GM12892 (cell line): ENCODE measurements at places on chromosomes 7 and 10.

GRCh38 chr10:36606234-36606839, 519.1 kb upstream of the ANKRD30A start:
- no peak for DNase-seq

DNA sequence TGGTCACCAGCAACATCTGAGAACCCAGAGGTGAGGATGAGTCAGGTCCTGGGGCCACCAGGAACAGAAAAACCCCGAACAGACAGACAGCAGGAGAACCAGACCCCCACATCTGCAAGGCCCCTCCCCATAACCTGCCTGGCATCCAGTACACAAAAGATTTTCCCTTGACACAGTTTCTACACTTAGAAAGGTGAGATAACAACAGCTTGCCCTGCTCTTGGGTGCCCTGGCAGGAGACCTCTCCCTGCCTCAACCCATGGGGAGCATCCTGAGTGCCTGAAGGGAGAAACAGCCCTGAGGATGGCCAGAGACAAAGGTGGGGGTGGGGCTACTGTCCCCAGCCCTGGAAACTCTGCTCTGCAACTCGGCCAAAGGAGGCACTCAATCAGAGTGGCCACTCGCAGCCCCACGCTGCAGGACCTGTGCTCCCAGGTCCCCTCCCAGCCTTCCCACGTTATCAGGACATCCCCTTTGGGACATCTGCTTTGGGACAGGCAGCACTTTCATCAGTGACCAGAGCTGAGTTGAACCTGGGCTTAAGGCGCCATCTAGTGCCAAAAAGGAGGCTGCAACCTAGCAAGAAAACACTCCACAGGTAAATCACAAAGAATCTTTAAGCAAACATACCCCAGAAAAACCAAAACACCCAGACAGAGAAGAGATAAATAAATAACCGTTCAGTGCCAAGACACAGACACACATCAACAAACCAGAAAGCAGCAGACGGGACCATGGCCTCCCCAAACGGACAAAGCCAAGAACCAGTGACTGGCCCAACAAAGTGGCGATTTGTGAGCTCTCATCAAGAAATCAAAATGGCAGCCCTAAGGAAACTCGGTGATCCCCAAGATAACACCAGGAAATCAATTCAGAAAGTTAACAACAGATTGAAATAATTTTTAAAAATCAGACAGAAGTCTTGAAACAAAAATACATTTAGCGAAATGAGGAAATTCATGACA, 233.7 kb downstream of the PTPRN2 start:
- no peak for DNase-seq

DNA sequence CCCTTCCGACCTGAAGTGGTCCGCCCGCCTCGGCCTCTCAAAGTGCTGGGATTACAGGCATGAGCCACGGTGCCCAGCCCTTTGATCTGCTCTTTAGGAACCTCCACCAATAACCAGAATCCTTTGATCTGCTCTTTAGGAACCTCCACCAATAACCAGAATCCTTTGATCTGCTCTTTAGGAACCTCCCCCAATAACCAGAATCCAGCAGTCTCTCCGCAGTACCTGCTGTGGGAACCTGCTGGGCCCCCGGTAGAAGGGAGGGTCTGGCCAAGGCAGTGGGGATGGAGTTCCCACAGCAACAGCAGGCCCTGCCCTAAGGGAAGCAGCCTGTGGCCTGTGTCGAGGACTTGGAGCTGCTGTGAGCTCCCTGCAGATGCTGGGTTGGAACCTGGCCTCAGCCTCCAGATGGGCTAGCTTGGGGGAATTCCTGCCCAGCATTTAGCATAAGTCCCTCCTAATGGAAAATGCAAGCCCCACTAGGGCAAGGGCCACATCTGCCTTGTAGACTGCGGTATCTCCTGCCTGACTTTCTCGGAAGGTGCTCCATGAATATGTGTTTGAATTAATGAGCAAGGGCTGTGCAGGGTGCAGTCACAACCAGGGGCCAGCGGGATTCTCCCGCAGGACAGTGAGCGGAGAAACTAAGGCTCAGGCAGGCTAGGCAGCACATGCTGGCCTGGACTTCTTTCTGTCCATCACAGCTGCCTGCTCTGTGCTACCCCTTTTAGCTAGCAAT, 165.8 kb downstream of the UBE2H start:
- no peak for DNase-seq

DNA sequence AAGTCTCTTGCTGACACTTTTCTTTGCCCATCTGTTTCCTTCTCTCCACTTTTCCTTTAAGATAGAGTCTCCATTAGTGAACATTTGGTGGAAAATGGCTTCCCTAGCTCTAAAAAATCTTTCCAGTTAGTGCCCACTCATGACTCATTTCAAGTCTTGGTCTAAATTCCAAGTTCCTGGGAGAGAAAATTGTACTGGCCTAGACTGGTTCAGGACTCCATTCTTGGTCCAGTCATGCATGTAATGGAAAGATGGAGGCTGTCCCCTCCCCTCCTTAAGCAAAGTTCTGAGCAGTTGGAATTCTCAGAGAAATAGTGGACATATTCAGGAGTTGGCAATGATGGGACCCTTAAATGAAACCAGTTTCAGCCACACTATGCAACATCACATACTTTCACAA, 3.8 kb upstream of the ALDH18A1 start:
- no peak for DNase-seq

GRCh38 chr7:22060197-22060596, 114.5 kb upstream of the CDCA7L start:
- no peak for DNase-seq

GRCh38 chr10:130958981-130959751, 352.4 kb downstream of the TCERG1L start:
- DNase-seq: no peak

DNA sequence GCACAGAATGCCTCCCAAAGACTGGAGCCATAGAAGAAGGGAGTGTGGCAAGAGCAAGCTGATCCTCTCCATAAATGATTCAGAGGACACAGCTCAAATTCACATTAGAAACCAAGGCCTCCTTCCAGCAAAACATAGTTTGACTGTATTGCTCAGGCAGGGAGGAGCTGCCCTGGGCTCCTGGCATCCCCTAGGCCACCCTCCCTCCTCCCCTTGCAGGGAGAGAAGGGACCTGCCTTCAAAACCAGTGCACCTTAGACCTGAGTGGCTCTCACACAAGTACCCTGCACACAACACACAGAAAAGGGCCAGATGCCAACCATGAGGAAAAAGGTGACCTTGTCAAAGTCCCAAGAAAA, 64.7 kb downstream of the CREB3L2 start:
- no peak for DNase-seq

DNA sequence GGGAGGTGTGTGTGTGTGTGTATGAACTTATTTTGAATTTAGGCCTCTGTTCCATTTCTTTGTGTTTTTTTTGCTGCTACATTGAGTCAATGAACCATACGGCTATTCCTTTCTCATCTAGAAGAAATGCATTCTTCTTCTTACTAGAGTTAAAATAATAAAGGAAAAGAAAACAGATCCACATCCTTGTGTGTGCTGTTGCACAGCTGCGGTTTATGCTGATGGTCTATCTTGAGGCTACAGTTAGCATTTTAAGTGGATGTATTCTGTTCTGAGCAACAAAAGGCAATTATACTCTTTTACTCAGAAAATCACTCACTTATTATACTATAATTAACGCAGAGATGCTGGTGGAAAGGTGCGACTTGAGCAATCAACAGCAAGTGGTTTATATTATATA, 615.0 kb upstream of the MBL2 start:
- DNase-seq: no peak

DNA sequence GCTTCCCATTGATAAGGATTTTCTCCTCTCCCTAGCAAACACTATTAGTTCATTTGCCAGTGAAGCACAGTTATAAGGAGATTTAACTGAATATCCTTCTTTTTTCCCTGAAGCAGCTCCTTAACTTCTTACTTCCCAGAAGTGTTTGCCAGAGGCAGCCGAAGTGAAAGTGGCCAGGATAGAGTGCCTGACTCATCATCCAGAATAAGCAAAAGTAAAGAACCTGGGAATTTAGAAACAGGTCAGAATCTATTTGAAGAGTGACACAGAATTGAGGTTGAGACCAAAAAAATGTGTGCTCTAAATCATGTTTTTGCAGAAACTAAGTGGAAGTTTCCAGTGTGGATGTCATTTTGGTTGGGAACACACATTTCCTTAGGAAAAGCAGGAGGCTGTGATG, 249.6 kb upstream of the VWC2 start:
- DNase-seq: no peak

- no peak for DNase-seq
Measured at GRCh38 chr7:99557940-99558305, 519 bp upstream of the ZNF655 start.

GRCh38 chr10:96971324-96971723, 139.2 kb downstream of the LCOR start:
- no peak for DNase-seq

- no peak for DNase-seq
Measured at GRCh38 chr10:29617880-29618340, 16.9 kb downstream of the SVIL start.

DNA sequence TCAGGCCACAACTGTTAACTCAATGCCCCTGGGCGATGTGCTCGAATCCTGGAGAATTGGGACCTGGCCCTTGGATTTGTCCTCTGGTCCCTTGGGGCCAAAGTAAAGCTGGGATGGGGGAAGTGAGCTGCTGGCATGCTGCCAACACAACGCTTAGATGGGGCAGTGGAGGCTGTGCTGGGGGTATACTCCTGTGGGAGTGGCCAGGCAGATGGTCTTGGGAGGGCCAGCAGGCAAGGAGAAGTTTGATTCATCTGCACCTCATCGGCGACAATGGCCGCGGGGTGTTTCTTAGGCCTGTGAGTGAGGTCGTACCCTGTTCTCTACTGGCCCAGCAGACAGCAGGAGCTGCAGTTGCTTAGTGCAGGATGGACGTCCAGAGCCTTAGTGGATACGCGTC, 139.0 kb upstream of the MTPN start:
- no peak for DNase-seq

- no peak for DNase-seq
Measured at GRCh38 chr10:68192113-68192512, 39.8 kb downstream of the ATOH7 start.

DNA sequence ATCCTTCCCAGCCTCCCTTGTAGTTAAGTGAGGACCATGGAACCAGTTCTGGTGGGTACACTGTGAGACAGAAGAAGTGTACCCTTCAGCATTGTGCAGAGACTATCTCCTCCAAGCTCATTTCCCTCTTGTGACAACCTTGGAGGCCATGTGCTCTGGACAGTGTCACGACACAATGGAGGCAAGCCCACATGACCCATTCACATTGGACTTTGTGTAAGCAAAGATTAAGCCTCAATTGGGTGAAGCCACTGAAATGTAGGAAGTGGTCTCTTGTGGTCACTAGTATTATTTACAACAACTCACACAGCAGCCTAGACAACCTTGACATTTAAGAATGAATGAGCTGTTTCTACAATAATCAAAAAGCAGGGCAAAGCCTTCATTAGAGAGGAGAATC, 124.2 kb downstream of the INHBA start:
- DNase-seq: no peak

DNA sequence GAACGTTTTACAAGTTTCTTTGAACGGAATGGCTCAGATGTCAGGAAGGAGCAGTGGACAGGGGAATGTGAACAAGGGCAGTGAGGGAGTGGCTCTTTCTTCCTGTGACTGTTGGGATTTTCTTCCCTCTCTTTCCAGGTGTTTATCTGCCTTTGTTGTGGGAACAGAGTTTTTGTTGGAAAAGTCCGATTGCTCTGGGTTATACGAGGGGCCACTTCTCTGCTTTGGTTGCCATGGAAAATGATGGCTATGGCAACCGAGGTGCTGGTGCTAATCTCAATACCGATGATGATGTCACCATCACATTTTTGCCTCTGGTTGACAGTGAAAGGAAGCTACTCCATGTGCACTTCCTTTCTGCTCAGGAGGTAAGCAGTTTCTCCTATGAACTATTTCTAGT, 41.4 kb downstream of the ZRANB1 start:
- no peak for DNase-seq

GRCh38 chr10:119078422-119079179, 2.0 kb downstream of the EIF3A start:
- DNase-seq: no peak

GRCh38 chr7:142440219-142440905, 182.5 kb upstream of the PRSS58 start:
- DNase-seq: no peak

DNA sequence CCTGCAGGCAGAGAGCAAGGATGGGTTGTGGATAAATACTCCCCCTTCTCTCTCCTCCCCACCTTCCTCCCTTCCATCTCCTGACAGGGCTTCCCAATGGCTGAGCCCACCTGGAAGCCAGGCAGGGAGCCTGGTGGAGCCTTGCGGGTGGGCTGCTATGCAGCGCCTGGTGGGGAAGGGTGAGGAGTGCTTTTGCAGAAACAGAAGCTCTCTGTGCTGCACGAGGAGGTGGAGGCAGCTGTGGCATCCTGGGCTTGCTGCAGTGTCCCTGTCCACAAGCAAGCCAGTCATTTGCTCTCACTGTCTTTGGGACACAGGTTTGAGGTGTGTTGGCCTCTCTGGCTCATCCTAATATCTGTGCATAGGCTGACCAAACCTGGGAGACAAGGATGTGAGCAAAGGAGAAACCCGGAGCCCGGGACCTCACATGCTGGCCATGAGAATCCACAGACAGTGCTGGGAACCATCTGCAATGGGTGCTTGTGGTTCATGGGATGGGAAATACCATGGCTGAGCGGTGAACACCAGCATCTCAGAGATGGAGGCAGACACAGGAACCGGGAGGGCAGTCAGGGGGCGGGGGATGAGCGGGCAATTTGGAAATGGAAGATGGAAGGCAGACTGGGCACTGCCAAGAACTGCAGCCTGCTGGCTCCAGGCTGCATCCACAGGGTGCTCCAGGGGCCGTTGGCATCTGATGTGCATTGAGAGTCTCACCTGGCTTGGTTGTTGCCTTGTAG, 364.2 kb downstream of the GLRX3 start:
- no peak for DNase-seq

DNA sequence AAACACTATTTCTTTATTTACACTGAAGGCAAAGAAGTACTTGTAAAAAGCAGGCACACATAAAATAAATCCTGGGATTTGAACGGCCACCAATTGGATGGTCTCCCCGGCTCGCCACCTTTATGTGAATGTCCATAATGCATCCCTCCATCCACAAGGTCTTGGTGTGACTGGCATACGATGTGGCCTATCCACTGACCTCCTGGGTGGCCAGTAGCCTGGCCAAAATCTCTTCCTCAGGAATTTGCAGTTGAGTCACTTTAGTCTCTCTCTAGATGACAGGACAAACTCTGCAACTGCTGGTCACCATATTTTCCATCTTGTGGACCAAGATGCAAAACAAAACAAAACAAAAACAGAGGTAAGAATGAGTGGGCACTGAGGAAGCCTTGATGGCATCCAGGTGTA, 39.1 kb downstream of the CDK1 start:
- DNase-seq: no peak

DNA sequence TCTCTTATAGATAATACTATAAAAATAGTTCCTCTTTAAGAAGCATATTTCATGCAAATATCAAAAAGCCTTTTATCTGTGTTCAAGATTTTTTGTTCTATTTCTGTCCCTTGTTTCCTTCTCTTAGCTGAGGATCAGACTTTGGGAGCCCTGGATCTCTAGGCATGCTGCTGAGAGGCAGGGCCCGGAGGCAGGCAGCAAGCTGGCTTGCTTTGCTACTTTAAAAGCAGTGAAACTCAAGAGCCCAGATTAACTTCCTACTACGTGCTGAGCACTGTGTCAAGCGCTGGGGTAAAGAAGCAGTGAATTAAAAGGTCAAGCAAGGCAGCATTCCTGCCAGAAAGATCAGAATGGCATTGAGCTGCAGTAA, 31.0 kb upstream of the ARID5B start:
- no peak for DNase-seq

- DNase-seq: no peak
Measured at GRCh38 chr10:130044067-130045061, 66.3 kb downstream of the C10orf143 start.
